ENCODE measurements at places on chromosomes 13 and 19.

GRCh38 chr13:82501834-82502233 is 1380.4 kb downstream of the SLITRK1 start:
- no peak for DNase-seq

- DNase-seq: no peak
Observed at GRCh38 chr19:57583521-57584416, at the start of gene ZIK1. ZIK1 (plus strand) TSS chr19:57584145; CDS start chr19:57584357, 212 bp downstream.

GRCh38 chr13:41713405-41713804 is 247.5 kb downstream of the VWA8 start:
- DNase-seq: no peak

- no peak for DNase-seq
Observed at GRCh38 chr19:48363500-48363809, 285 bp downstream of the TMEM143 start.

DNA sequence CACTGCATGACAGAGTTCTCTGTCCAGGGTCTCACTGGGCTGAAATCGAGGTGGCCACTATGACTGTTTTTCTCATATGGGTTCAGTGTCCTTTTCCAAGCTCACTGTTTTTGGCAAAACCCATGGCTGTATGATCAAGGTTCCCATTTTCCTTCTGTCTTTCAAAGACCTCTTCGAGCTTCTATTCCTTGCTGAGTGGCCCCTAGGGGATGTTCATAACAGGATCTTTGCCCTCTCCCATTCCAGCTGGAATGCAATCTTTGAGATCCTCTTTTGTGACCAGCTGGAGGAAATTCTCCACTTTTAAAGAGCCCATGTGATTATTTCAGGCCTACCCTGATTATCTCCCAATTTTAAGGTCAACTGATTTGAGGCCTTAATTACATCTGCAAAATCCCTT is 572.5 kb upstream of the SLC10A2 start:
- no peak for DNase-seq

DNA sequence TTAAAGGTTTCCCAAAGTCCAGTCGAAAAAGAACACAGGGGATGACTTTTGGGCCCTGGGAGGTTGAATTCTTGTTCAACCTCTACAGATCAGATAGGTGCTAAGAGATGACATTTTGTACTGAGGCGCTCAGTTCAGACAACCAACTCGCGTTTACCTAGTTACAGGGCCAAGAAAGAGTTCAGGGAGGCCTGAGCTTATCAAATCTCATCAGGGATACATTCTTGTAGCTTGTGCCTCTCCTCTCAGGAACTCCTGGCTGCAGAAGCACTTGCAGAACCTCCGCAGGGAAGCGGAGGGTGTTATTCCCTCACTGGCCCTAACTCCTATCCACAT is 825 bp downstream of the ZNF776 start:
- no peak for DNase-seq

- no peak for DNase-seq
Observed at GRCh38 chr19:1136201-1136600, 32.4 kb downstream of the GPX4 start.

- DNase-seq: no peak
Observed at GRCh38 chr19:1361601-1362386, 21.9 kb upstream of the NDUFS7 start.

DNA sequence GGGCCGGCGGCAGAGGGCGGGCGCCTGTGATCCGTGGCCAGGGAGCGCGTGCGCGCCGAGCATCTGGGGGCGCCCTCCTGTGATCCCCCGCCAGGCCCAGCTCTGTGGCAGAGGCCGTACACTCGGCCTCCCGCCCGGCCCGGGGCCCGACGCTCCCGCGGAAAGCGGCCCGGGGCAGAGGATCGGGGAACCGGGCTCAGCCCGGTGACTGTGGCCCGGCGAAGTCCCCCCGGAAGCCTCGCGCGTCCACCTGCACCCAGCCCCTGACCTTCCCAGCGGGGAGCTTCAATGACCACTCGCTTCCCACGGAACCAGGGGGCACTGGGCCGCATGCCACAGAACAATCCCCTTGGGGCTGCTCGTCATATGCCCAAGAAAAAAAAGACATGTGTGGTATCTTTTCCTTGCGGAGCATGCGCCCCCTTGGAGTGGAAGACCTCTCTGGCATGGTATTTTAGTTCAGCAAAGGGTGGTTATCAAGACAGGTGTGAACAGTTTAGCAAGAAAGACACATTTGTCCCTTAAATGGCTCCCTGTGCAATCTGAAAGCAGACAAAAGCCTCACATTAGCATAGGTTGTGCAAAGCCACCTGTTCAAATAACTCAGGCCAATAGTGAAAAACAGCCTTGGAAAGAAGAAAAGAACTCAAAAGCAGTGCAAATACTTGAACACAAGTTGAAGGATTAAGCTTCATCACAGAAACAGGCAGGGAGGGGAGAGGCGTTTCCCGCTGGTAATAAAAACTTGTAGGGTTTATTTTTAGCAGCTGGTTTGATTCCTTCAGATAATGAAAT is 290.9 kb upstream of the SOX21 start:
- DNase-seq: no peak

DNA sequence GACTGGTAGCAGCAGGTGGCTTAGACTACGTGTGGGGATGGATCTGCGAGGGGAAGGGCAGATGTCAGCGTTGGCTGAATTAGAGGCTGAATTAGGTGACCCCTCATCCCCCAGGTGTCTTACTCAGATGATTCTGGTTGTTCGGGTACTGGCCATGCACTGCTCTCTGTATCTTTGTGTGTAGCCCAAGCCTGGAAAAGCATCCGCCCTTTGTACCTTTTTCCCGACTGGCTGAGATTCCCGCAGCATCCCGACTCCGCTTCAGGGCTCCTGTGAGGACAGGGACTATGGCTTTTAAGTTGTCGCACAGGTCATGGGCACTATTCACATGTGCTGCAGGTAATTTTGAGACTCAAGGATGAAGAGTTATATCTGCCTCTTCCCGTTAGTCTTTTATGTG is 7.2 kb downstream of the TFDP1 start:
- DNase-seq: no peak

DNA sequence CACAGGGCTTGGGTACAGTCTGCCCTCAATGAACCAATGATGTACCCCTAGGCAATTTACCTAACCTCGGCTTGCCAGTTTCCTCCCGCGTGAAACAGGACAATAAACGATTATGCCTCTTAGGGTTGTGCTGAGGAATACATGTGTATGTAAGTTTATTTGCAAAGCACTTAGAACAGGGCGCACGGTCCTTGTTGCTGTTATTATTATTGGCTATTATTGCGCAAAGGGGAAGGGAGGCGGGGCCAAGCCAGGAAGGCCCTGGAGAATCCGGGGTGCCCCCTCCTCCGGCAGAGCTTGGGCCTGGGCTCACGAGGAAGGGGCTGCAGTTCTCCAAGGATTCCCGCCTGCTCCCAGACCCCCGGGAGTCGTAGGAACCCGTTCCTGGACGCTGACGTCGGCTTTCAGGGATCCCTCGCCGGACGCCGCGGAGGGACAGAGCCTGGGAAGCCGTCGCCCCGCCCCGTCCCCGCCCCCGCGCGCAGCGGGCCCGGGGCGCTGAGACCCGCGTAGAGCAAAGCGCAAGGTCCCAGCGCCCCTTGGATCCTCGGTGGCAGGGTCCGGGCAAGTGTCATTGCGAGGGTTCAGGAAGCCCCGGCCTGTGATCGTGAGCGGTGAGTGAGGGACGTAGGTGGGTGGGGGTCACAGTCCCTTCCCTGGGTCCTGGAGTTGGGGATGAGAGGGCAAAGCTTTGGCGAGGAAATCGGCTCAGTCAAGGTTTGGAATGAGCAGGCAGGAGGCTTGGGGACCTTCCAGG is at the start of gene TMEM91:
TMEM91 (plus strand) TSS at position 293 of the 757 bp plus-strand sequence. CDS start 1,777 bp downstream, outside the sequence.
- DNase-seq: no peak

DNA sequence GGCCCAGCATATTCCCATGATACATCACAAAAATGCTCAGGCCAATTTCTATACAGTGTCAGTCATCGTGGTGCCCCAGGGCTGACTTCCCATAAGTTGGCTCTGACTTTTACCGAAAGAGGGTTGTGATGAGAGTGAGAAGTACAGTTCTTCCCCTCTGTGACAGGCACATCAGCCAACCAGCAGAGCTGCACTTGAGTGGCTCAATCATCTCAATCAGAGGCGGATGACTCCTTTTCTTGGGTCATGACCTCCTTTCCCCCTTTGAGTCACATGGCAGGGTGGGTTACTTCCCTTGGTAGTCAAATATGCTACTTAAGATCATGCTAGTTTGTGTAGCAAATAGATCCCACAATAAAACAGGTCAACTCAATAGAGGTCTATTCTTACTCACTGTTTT is 6.9 kb upstream of the AMER2 start:
- no peak for DNase-seq

GRCh38 chr19:11256189-11256588 is 6.1 kb downstream of the DOCK6 start:
- no peak for DNase-seq

DNA sequence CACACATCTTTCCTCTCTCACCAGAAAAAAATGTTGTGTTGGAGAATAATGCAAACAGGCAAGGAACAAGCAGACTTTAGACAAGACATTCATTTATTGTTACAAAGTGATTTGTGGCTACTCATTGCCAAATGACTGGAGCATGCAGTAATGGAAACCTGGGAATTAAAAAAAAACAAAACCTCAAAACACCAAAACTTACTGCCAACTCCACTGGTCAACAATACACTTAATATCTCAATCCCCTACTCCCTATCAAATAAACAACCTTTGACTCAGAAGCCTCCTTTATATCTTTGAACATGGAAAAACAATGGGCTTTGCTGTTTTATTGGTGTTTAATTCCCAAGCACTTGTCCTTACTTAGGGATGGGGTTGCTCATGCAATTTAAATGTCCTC is 112.8 kb downstream of the POSTN start:
- DNase-seq: no peak

DNA sequence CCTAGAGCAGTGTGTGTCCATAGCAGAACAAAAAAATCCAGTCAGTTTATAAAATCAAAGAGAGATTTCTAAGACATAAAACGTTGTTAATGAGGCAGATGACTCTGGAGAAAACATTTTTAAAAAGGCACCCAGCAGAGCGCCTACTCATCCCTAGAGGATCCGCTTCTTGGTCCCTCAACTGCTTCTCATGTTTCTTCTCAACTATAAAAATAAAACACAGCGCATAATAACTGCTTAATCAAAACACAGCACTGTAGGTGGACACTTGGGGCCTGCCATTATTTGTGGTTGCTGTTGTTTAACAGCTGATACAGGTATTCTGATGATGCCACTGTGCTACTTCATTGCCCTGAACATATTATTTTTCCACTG is 347.9 kb downstream of the FGF9 start:
- no peak for DNase-seq

DNA sequence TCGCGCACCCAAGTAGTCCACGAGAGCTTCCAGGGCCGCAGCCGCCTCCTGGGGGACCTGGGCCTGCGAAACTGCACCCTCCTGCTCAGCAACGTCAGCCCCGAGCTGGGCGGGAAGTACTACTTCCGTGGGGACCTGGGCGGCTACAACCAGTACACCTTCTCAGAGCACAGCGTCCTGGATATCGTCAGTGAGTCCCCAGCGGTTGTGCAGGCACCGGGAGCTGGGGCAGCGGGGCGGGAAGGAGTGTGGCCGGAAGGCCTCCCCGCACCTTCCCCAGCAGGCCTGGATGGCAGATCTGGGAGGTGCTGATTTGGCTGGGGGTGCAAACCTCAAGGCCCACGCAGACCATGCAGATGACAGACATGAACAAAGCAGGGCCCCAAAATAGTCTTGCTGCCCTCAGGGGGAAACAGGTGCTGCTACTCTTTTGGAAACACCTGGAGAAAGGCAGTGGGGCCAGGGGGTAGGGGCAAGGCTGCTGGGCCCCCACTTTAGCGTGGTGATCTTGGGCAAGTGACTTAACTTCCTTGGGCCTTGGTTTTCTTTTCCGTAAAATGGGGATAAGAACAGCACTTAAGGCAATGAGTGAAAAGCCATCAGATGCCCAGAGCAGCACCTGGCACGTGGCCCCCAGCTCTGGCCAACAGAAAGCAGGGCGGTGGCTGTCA is 4.0 kb downstream of the MAG start:
- no peak for DNase-seq

DNA sequence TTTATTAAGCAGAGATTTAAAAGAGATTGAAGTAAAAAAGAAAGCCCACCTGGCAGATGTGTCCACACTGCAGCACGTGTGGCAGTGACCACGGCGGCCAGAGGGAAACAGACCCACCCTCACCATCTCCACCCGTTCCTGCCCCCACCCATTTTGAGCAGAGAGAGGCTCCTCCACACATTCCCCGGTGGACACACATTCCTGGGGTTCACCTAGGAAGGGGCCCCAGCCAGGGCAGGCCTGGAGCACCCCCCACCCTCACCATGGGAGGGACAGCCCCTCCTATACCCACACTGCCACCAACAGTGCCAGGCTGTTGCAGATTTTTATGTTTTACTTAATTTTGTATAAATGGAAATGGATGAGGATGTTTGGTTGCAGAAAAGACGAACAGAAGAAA is 54.9 kb downstream of the SLC7A9 start:
- DNase-seq: no peak

DNA sequence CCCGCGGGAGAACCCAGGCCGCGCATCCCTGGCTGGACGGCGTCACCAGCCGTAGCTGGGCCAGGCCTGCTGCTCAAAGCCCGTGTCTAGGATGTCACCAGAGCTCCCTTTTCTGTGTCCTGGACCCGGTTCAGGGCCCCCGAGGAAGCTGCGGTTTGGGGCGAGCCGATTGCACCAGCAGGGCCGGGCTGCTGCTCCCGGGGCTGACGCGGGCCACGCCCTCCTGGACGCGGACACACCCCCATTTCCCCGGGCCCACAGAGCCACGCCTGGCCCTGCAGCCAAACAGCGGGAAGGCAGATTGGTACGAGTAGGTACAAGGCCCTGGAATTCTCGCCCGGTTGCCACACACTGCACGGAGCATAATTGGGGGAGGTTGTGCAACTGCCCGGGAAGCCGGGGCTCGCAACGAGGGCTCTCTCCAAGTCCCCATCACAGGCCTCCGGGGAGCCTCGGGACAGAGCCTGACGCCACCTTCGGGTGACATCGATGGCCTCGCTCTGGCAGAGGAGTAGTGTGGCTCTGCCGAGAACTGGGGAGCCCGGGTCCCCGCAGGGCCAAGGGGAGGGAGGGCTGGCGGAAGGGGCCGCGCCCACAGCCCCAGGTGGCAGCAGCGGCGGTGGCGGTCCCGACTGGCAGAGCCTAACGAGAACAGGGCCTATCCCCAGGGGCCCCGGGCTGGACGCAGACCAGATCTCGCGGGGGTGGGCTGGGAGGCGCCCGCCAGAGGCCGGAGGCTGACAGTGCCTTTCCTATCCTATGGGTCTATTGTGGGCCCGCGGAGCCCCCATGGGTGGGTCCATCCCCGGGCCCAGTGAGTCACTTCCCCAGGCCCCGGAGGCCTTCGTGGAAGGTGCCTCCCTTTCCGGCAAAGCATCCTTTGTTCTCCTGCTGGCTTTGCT is 23.5 kb downstream of the KCTD15 start:
- no peak for DNase-seq

DNA sequence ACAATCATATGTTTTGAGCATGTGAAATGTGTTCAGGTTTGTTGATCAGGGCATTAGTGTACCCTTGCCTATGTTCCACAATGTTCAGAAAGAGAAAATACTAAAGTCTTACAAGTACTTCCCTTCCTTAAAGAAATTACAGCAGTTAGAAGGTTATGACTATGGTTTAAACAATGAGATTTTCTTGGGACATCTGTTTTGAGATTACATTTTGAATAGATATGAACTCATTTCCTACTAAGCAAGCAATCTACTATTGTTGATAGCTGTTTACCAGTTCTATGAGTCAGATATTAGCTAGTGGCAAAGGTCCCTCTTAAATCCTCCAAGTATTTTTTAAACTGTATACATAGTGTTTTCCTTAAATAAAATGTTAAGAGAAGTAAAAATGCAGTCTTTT is 241.3 kb downstream of the DACH1 start:
- DNase-seq: no peak

Measured in cortex of kidney (tissue), 1 donor.